Caudate nucleus (tissue), 63 donors: ENCODE measurements at places on chromosomes 6 and 20.
A peak's percentile ranks its signal among the peaks of the same experiment; 100 is the strongest.

GRCh38 chr6:41697861-41698781, 37.3 kb downstream of the TFEB start:
- DNase-seq: no peak

DNA sequence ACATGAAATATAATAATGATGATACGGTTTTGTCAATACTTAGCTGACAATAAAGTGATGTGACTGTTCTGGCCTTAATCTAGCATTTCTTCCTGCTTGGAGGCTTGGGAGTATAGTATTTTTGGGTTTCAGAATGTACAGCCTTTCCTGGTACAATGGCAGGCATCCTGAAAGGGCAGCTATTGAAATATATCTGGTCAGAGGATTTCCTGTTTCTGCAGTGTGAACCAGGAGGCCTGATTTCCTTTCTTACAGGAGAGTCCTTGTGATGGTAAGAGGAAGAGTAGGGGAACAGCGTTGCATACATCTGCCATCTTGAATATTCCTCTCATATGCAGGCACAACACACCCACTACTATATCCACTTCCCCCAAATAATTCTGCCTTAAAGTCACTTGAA, 93.7 kb downstream of the MYO6 start:
- DNase-seq: no peak

GRCh38 chr6:56933650-56934049, 21.3 kb upstream of the BEND6 start:
- no peak for DNase-seq

DNA sequence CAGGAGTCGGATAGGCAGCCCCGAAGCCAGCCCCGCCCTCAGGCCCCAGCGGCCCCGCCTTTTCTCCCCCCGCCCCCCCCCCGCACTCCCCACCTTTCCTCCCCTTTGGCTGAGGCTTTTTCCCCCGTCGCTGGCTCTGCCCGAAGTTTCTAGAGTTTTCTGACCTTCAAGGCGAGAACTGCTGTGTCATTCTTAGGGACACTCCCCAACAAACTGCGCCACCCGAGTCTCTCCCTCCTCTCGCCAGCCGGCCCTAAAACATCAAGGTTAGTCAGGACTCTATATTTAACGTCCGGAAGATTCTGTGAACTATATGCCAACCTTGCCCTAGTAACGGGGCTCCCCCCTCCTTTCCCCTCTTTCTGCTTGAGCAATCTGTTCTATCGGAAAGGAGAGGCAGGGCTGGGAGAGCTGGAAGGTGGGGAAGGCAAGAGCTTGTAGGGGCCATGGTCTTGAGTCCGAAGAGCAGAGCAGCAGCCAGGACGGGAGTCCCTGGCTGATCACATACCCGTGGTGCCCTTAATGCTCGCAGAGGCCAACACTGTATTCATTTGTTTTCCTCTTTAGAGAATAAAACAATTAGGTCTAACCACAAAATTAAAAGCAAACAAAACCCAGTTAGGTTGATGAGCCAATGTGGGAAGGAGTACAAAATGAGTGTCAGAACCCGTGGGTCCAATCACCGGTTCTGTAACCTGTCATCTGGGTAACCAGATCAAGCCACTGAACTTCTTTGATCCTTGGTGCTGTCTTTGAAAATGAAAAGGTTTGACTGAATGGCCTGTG, 5.3 kb upstream of the HSPA1B start:
- DNase-seq: peak; percentile 28

DNA sequence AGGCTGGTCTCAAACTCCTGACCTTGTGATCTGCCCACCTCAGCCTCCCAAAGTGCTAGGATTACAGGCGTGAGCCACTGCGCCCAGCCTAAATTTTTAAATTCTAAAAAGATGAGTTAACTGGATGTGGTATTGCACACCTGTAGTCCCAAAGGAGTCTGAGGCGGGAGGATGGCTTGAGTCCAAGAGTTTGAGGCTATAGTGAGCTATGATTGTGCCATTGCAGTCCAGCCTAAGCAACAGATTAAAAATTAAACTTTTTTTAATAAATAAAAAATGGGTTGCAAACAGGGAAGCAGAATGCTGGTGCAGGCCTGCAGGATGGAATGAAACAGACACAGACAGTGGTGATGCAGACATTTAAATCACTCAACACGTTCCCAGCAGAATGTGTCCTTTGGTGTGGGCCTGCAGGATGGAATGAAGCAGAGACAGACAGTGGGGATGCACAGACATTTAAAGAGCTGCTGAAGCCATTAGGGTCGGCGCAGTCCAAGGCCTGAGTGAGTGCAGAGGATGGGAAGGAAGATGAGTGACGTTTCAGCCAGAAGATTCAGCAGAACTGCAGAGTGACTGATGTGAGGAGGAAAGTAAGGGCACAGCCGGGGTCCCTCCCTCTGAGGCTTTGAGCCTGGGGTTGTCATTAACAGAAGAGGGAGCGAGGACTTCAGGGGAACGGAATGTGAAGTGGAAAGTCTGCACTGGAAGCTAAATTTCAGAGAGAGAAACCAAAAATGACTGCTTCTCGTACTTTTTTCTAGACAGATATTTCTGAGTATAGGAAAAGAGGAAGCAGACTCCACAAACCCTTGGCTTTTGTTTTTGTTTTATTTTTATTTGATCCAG, 117.5 kb downstream of the RIN2 start:
- no peak for DNase-seq

DNA sequence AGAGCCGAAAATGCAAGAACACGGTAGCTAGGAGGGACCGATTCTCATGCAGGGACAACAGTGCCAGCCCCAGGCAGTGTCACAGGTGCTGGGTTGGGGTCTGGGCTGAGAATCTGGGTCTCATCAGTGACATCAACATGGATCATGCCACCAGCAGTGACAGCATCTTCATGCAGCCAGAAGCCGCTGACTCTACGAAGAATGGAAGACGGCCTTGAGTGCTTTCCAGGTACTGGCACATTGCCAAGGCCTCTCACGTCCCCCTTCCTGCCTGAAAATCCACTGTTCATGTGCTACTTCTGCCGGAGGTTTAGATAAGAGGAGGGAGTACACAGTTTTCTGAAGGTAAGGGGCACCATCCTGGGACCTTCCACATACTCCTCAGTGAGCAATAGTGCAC, 141.1 kb upstream of the FOXQ1 start:
- DNase-seq: no peak

DNA sequence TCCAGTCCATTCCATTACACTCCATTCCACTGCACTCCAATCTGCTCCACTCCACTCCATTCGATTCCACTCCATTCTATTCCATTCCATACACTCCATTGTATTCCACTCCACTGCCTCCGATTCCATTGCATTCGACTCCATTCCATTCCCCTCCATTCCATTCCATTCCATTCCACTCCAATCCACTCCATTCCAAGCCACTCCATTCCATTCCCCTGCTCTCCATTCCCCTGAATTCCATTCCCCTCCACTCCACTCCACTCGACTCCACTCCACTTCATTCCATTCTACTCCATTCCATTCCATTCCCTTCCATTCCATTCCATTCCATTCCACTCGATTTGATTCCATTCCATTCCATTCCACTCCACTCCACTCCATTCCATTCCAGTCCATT, 25.7 kb upstream of the DEFB125 start:
- DNase-seq: no peak

- DNase-seq: no peak
Observed at GRCh38 chr6:113774127-113774825, 82.9 kb upstream of the MARCKS start.

- no peak for DNase-seq
Observed at GRCh38 chr6:53986721-53987521, 124.3 kb upstream of the MLIP start.

DNA sequence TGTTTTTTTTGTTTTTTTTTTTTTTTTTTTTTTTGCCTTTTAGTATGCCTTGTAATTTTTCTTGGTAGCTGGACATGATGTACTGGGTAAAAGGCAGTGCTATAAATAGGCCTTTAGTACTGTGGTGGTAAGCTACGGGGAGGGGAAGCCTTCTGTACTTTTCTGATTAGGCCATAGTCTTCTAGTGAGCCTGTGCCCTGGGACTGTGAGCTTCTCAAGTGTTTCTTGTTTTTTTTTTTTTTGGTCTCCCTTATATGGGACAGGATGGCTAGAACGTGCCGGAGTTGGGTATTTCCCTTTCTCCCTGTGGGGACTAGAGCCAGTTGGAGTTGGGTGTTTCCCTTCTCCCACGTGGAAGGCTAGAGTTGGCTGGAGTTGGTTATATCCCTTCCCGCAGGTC, 59.4 kb upstream of the PRELID3B start:
- DNase-seq: no peak

DNA sequence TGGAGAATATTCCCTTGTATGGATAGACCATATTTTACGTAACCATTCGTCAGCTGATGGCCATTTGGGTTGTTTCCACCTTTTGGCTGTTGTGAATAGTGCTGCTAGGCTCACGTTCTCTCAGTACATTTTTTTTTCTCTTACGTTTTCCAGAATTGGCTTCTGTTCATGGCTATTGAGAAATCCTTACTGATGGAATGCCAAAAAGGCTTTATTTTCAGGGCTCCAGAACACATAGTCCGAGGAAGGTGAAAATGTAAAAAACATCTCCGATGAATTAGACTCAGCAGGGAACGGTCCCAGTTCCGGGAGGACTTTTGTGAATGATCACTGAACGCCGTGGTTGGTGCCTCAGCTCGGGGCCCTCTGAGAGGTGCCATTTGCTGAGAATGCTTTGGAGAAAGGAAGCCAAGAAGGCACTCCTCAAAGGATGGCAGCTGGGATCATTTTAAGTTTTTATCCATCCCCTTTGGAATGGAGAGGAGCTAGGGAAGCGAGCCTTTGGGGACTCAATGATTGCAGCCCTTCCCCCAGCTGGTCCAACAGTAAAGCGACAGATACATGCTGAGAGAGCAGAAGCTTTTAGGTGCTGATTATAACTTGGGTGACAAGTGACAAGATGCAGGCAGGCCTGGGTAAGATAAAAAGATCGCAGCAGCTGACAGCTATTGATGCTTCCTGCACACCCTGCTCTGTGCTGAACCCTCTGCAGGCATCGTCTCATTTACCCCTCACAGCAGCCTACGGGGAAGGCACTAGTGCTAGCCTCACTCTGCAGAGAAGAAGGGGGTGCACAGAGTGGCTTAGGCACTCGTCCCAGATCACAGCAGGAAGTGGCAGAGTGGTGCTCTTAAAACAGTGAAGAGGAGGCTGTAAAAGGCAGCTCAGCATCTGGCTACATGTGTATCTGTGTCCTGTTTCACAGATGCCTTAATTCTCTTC, 133.4 kb upstream of the KCNG1 start:
- peak; percentile 15 for DNase-seq

DNA sequence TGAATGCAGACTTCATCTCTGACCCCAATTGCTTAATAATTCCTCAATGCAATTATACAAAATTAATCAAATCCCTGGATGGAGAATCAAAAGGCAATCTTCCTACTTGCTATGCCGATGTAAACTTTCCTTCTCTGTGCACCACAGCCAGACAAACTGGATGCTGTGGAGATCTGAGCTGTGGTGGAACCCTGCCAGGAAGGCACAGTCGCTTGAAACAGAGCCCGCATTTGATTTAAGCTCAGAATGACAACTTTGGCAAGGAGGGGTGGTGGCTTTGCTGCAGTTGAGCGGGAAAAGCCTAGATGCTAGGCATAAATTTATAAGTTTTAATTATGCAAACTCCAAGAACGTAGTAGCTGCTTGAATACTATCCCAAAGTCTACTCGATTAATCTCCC, 190.8 kb downstream of the MTFR2 start:
- DNase-seq: peak; percentile 10

DNA sequence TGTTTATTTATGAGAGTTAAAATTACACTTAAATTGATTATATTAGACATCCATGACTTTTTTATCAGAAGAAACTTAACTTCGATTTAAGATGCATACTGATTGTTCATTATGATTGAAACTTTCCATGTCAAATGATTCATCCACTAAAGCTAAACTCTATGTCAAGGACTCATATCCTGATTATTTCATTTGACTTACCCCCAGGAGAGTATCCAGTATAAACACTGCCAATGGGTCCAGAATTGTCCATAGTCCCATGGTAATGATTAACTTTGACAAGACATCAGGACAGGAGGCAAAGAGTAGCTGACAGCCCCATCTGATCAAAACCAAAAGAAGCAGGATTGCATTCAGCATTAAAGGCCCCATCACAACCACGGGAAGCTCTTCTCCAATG, 709.9 kb downstream of the TFAP2A start:
- no peak for DNase-seq

DNA sequence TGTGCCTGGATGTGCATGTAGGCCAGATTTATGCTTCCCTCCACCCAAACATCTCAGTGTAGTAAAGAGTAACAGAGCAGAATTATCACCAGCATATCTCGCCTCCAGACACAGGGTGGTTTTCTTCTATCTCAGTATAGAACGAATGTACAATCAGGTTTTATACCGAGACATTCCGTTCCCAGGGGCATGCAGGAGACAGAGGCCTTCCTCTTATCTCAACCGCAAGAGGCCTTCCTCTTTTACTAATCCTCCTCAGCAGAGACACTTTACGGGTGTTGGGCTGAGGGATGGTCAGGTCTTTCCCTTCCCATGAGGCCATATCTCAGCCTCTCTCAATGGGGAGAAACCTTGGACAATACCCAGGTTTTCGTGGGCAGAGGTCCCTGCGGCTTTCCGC, 36.4 kb upstream of the MC3R start:
- no peak for DNase-seq

GRCh38 chr6:139568151-139568955, 193.9 kb upstream of the CITED2 start:
- DNase-seq: no peak

GRCh38 chr6:13965582-13966127, 40.9 kb downstream of the RNF182 start:
- no peak for DNase-seq

DNA sequence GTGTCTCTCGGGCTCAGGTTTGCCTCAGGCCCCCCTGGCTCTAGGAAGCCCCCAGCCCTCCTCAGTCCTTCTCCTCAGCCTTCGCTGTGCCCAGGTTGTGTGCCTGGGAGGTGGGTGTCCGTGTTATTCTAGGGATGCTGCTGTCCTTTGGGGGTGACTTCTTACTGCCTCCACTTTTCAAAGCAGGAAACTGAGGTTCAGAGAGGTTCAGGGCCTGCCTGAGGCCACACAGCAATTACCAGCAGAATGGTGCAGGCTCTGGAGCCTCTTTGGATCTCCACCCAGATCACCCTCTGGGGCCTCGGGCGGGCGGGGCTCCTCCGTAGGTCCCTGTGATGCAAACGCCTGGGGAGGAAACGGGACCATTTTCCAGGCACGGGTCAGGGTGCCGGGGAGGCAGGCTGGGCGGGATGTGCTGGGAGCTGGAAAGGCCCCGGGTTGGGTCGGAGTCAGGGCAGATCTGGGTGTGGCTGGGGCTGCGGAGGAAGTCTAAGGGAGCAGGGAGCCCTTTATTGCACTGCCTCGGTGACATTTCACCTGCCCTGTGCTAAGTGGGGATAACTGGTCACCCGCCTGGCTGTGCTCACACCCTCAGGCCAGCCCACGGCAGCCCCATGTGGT, 23.2 kb downstream of the GATA5 start:
- DNase-seq: no peak
